ENCODE measurements at places on chromosomes 6 and 20.

DNA sequence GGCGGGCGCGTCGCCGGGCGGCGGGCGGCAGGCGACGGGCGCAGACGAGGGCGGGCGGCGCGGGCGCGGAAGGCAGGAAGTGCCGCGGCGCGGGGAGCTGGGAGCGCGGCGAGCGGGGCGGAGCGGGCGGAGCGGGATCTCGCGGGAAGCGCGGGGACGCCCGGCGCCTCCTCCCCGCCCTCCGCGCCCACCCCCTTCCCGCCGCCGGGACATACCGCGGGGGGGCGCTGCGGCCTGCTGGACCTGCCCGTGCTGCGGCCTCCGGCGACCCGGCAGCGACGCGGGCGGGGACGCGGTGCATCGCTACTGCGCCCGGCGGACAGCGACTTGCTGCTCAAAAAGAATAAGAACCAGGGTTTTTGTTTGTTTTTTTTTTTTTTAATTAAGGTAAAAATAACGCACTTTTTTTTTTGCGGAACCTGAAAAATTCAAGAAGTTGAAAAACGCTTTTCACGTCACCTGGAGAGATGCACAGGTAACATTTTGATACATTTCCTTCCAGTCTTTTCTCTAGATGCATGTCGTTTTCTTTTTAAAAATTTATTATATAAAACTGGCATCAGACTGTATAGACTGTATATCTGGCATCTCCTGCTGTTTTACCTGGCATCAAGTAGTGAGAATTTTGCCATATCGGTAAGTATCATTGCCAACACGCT lies at the start of gene CENPB:
Gene CENPB (minus strand): TSS at position 76 of the 659 bp plus-strand sequence. CDS start 257 bp downstream, outside the sequence.
- H3K4me3 ChIP-seq: peak within 1 kb of the TSS; percentile 68
- H3K27ac ChIP-seq: peak within 1 kb of the TSS; percentile 80
- DNase-seq: peak; percentile 76
- H3K4me1 ChIP-seq: peaks cover 28% of the 10 kb centered on the region

- H3K4me1 ChIP-seq: peaks cover 33% of the 10 kb centered on the region
- peak within 1 kb of the TSS; percentile 80 for H3K4me3 ChIP-seq
- H3K27me3 ChIP-seq: no peaks in the 10 kb centered on the region
- H3K36me3 ChIP-seq: peaks cover 32% of the 10 kb centered on the region
- peak within 1 kb of the TSS; percentile 97 for H3K27ac ChIP-seq
- DNase-seq: peak; percentile 91
These were observed at the start of gene RPS21 for GRCh38 chr20:62386383-62387218. Gene RPS21 (plus strand): TSS chr20:62387103. CDS start chr20:62387339, 236 bp downstream.

DNA sequence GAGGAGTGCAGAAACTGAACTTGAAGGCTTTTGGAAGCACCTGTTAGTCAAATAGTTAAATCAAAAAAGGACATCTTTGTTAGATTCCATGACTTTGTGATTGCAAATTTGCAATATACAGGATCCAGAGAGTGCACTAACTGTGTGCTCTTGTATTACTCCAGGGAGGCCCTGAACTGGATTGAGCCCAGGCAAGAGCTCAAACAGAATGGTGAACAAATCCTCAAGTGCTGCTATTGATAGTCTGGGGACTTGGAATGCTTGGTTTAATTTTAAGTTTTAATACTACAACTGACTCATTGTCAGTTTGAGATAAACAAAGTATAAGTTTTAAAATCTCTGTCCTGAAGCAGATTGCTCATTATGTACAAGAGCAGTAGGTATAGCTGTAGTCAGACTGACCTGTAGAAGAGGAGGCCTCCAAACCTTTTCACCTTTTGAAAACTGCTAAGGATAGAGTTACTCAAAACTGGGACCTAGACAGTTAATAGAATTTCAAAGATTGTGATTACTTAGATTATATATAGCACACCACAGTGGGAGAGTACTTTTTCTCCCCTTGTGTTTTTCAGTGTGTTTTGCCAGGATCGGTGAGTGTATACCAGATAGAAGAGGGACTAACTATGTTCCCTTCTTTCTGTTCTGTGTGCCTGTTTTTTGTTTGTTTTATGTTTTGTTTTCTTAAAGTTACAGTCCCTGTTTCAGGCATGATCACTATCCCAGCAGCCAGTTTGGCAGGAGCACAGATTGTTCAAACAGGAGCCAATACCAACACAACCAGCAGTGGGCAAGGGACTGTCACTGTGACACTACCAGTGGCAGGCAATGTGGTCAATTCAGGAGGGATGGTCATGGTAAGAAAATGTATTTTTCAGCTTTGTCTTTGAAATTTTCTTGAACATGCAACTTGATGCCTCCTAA lies 18.3 kb downstream of the NFYA start:
- H3K4me1 ChIP-seq: no peaks in the 10 kb centered on the region
- no peaks in the 10 kb centered on the region for H3K27me3 ChIP-seq
- H3K27ac ChIP-seq: no peak overlapping the region
- H3K36me3 ChIP-seq: no peaks in the 10 kb centered on the region
- H3K4me3 ChIP-seq: no peak overlapping the region
- no peak for DNase-seq

GRCh38 chr20:38152175-38152620 lies 12.9 kb downstream of the TGM2 start:
- H3K27me3 ChIP-seq: no peaks in the 10 kb centered on the region
- peak overlapping the region; percentile 56 for H3K27ac ChIP-seq
- no peak overlapping the region for H3K4me3 ChIP-seq
- no peak for DNase-seq
- H3K4me1 ChIP-seq: peaks cover 18% of the 10 kb centered on the region

GRCh38 chr20:19907326-19908056 lies 109.7 kb upstream of the NAA20 start:
- no peak overlapping the region for H3K27ac ChIP-seq
- H3K36me3 ChIP-seq: no peaks in the 10 kb centered on the region
- no peaks in the 10 kb centered on the region for H3K27me3 ChIP-seq
- H3K4me1 ChIP-seq: peaks cover 11% of the 10 kb centered on the region

DNA sequence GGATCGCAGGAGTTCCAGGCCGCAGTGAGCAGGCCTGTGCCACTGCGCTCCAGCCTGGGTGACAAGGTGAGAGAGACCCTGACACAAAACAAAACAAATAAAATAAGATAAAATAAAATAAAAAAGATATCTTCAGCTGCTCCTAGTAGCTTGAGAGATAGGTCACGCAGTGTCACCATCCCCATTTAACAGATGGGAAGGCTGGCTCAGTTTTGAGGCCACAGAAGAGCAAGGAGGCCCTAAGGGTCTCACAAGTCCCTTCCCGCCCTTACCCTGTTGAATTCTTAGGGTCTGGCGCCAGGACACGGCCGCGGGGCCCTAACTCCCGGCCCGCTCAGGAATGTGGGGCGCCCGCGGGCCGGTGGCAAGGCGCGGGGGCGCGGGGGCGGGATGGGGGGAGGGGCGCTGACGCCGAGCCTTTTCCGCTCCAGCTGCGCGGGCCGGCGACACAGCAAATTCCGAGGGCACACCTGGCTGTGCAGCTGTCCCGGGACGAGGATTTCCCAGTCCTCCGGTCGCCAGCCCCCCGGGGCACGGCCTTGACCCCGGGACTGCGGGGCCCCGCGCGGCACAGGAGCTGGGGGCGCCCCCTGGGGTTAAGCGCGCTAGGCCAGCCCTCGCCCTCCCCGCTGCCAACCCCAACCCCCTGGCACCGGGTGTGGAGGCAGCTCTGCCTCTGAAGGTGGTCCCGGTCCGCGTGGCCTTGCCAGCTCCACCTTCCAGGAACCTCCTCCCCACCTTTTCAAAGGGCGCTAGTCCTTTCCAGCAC lies 10.3 kb upstream of the R3HDML start:
- H3K4me1 ChIP-seq: no peaks in the 10 kb centered on the region
- no peaks in the 10 kb centered on the region for H3K36me3 ChIP-seq
- no peak overlapping the region for H3K4me3 ChIP-seq
- no peak overlapping the region for H3K27ac ChIP-seq

- no peak overlapping the region for H3K27ac ChIP-seq
- no peak for DNase-seq
- no peaks in the 10 kb centered on the region for H3K4me1 ChIP-seq
- no peak overlapping the region for H3K4me3 ChIP-seq
- H3K27me3 ChIP-seq: no peaks in the 10 kb centered on the region
These were observed 110.8 kb downstream of the KHDRBS2 start for GRCh38 chr6:62175195-62175594.

DNA sequence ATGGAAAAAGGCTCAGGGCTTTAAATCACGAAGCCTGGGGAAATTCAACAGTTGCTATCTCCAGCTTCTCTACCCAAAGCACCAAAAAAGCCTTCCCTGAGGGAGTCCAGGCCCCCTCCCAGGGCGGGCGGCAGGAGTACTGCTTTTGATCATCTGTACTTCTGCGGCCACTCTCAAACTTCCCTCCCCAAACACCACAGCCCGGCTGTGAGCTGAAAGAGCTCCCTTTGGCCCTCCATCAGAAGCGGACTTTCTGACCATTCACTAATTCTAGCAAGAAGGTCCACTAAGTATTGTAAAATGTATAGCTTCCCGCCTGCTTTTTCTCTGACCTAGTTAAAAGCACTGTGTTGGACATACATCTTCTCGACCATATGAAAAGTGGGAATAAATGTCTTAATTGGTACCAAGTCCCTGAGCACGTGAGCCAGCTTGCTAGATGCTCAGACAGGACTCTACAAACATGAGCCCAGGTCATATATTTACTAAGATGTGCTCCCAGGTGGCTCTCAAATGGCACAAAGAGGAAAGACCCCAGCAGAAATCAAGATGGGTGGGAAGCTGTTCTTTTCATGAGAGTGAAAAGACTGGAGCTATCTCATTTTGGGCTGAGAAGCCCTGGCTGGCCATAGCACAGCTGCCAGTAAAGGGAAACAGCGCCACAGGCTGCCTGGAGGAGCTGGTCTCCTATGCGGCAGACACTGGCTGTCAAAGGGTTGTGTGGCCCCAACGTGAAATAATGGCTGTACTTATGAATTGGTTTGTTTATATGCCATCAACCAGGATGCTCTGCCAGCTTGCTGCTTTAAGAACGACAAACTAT lies 58.6 kb downstream of the GFOD1 start:
- H3K4me3 ChIP-seq: no peak overlapping the region
- no peak for DNase-seq

DNA sequence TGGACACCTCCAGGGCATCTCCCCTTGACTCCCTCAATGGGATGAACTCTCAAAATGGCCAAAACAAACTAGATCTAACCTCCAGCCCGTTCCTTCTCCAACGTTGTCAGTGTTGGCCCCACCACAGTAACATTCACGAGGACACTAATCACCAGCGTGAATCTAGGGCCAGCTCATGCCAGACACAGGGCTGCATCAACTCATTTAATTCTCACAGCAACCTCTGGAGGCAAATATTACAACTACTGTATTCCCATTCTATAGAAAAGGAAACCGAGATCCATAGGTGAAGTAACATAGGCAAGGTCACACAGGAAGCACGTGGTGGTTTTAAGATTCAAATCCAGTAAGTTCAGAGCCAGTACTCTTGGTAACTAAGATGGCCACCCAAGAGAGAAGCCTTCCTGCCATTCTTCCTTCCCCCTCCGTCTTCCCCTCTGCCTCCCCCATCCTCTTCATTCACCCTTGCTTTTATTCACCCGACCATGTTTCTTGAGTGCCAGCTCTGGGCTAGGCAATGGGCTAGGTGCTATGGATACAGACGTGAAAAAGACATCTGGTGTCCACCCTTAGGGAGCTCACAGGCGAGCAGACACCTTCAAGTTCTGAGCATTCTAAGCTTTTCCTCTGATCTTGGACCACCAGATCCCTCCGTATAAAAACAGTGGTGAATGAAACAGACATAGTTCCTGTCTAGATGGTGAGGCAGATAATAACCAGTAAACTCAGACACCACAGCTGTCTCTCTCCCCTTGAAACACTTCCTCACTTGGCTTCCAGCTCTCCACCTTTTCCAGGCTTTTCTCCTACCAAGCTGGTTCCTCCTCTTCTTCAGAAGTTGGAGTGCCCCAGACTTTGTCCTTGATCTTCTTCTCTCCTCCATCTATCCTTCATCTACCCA lies 9.6 kb downstream of the CCM2L start:
- H3K27ac ChIP-seq: no peak overlapping the region
- peak overlapping the region; percentile 56 for H3K4me3 ChIP-seq
- DNase-seq: no peak

DNA sequence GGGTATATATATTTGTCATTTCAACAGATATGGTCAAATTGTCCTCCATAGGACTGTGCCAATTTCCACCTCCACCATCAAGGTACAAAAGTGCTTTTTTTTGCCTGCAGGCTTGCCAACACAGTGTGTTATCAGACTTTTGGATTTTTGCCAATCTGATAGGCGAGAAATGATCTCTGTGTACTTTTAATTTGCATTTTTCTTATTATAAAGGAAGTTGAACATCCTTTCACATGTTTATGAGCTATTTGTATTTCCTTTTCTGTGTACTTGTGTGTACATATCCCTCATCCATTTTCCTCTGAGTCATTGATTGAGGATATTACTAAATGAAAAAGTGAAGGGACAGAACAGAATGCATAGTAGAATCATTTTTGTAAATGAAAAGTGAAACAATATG lies 39.0 kb upstream of the PTPN1 start:
- peaks cover 5% of the 10 kb centered on the region for H3K4me1 ChIP-seq
- H3K4me3 ChIP-seq: no peak overlapping the region
- H3K36me3 ChIP-seq: no peaks in the 10 kb centered on the region
- H3K27me3 ChIP-seq: no peaks in the 10 kb centered on the region

DNA sequence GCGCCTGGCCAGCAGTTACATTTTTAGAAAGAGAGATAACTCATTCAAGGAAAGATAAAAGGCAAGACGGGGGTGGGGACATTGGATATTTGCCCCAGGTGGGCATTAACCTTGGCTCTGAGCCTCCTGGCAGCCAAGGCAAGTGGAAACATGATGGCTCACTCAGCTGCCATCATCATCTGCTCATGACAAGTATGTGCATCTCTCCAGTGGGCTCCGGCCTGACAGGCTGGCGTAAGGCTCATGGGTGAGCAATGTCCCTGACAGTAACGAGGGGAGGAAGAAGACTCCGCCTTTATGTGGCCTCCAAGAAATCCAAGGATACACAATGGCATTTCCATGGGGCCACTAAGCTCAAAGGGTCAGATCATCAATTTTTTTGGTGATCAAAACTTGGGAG lies 13.3 kb downstream of the ANKRD60 start:
- no peak overlapping the region for H3K4me3 ChIP-seq
- H3K27ac ChIP-seq: no peak overlapping the region
- no peaks in the 10 kb centered on the region for H3K4me1 ChIP-seq
- no peak for DNase-seq
- H3K36me3 ChIP-seq: no peaks in the 10 kb centered on the region
- H3K27me3 ChIP-seq: peaks cover 4% of the 10 kb centered on the region

- H3K4me3 ChIP-seq: peak overlapping the region; percentile 58
These were observed 71.0 kb downstream of the SOX4 start for GRCh38 chr6:21664314-21665109.

- H3K4me1 ChIP-seq: peaks cover 21% of the 10 kb centered on the region
- H3K27ac ChIP-seq: peak overlapping the region; percentile 27
- no peak for DNase-seq
- H3K27me3 ChIP-seq: no peaks in the 10 kb centered on the region
- no peak overlapping the region for H3K4me3 ChIP-seq
These were observed 59.9 kb downstream of the TNFAIP3 start for GRCh38 chr6:137926985-137927384.

- H3K4me1 ChIP-seq: peaks cover 18% of the 10 kb centered on the region
- peak within 1 kb of the TSS; percentile 76 for H3K27ac ChIP-seq
- H3K4me3 ChIP-seq: peak within 1 kb of the TSS; percentile 72
- H3K27me3 ChIP-seq: no peaks in the 10 kb centered on the region
- DNase-seq: peak; percentile 52
These were observed at the start of gene MYO6 for GRCh38 chr6:75748743-75749538. Gene MYO6 (plus strand): TSS chr6:75749239. CDS start chr6:75817548, 68,309 bp downstream.

- DNase-seq: no peak
- H3K27ac ChIP-seq: no peak overlapping the region
- no peaks in the 10 kb centered on the region for H3K36me3 ChIP-seq
These were observed 188.2 kb downstream of the PLCB1 start for GRCh38 chr20:8320306-8320705.

- H3K4me1 ChIP-seq: peaks cover 14% of the 10 kb centered on the region
- H3K27ac ChIP-seq: peak overlapping the region; percentile 96
- no peaks in the 10 kb centered on the region for H3K36me3 ChIP-seq
- H3K27me3 ChIP-seq: no peaks in the 10 kb centered on the region
These were observed 1.0 kb downstream of the GINM1 start for GRCh38 chr6:149567194-149567586.

All from gastrocnemius medialis (tissue), 4 donors.